A673 (cell line): ENCODE measurements at places on chromosomes 6 and 20.

DNA sequence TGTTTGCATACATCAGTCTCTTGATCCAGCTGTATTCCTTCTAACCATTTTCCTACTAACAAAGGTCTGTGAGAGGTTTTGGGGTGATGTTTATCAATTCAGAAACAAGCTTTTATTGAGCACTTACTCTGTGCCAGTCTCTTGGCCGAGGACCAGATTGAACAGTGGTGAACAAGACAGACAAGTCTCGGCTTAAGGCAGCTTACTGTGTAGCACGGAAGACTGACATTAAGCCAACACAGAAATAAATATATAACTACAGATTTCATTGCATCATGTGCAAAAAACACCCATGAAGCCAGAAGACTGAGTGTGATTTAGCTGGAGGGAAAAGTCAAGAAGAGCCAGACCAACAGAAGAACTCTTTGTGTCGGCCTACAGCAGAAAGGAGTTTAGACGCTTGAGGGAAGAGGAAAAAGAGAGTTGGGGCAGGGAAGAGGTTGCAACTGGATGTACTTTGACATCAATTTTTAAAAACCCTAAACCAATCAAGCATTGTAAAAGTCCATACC is 549.6 kb upstream of the CITED2 start:
- no peak for DNase-seq

DNA sequence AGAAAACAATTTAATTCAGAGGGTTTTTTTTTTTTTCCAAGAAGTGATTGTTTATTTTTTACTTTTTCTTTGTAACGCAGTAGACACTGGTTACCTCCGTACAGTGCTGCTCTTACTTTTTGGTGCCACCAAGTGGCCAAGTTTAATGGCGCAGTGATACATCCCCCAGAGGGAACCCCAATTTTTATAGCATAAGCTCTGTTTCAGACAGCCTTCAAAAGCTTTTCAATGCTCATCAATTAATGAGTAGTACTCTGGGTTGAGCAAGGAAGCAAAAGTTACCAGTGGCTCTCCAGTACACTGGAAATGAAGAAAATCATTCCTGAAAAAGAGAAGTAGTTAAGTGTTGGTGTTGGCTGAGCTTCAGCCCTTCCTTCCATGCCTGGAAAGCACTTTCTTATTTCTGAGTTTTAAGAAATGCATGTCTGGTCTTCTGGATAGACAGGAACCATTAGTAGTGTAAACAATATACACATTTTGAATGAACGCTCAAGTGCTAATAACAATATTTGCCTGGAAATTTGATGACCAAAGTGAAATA is 129.1 kb upstream of the SMLR1 start:
- DNase-seq, result peak; percentile 76

- DNase-seq, result no peak
Observed at GRCh38 chr20:47561180-47561579, 59.5 kb downstream of the NCOA3 start.

- no peak for DNase-seq
Observed at GRCh38 chr6:72348926-72349325, 272.9 kb upstream of the KCNQ5 start.

DNA sequence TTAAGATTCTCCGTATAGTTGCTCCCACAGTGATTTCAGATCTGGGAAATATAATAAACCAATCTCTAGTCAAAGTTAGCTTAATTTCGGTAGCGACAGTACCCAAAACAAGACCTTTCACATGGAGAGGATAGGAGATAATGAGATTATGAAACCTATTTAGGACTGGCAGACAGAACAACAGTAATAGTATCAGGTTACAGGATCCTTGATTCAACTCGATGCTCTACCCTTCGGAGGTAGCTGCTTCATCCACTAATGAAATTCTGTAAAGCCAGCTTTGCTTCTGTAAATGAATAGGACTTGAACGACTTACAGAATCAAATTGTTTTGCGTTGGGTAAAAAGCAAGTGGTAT is 534 bp upstream of the AKIRIN2 start:
- peak; percentile 73 for DNase-seq

GRCh38 chr20:50249447-50250388 is 59.1 kb downstream of the CEBPB start:
- DNase-seq, result no peak

- DNase-seq, result peak; percentile 33
Observed at GRCh38 chr6:44100088-44100550, 27.1 kb downstream of the MRPL14 start.

GRCh38 chr20:57398231-57398821 is 7.1 kb downstream of the RBM38 start:
- DNase-seq, result no peak

GRCh38 chr6:109174916-109175315 is 79.6 kb downstream of the CEP57L1 start:
- no peak for DNase-seq

DNA sequence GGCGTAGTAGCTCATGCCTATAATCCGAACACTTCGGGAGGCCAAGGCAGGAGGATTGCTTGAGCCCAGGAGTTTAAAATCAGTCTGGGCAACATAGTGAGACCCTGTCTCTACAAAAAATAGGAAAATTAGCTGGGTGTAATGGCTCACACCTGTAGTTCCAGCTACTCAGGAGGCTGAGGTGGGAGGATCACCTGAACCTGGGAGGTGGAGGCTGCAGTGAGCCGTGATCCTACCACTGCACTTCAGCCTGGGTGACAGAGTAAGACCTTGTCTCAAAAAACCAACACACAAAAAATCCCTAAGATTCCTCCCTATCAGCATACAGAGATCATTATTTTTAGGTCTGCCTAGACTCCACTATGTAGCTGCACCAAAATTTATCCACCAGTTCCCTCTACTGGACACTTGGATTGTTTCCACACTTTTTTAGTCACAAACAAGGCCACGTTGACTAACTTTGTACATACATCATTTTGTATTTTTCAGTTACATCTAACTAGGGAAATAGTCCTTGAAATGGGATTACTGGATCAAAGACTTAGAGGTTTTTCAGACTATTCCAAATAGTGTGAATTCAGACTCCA is 3.6 kb upstream of the PHF1 start:
- DNase-seq, result no peak

- no peak for DNase-seq
Observed at GRCh38 chr20:52130406-52130805, 61.2 kb downstream of the ZFP64 start.

- DNase-seq, result no peak
Observed at GRCh38 chr6:168152980-168153379, 74.0 kb upstream of the FRMD1 start.

- DNase-seq, result no peak
Observed at GRCh38 chr6:135739288-135739687, 112.2 kb upstream of the PDE7B start.

GRCh38 chr6:43308101-43308989 is at the start of gene CRIP3:
CRIP3 (minus strand) TSS chr6:43308826; CDS start chr6:43308792, 34 bp downstream.
- peak; percentile 56 for DNase-seq

DNA sequence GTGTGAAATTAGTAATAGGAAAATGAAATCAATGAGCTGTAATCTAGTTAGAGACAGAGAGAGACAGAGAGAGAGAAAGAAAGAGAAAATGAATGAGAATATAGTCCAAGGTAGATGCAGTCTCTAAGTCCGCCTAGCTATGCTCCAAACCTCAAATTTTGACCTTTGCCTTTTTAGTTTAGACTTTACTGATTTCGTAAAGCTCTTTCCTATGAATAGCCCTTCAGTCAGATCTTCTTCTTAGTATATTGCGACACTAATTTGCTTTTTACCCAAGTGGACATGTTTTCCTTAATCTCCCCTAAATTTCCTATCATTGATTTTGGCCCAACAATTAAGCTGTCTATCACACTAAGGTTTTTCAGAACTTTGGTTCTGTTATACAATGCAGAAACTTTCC is 49.5 kb downstream of the TFAP2D start:
- no peak for DNase-seq

DNA sequence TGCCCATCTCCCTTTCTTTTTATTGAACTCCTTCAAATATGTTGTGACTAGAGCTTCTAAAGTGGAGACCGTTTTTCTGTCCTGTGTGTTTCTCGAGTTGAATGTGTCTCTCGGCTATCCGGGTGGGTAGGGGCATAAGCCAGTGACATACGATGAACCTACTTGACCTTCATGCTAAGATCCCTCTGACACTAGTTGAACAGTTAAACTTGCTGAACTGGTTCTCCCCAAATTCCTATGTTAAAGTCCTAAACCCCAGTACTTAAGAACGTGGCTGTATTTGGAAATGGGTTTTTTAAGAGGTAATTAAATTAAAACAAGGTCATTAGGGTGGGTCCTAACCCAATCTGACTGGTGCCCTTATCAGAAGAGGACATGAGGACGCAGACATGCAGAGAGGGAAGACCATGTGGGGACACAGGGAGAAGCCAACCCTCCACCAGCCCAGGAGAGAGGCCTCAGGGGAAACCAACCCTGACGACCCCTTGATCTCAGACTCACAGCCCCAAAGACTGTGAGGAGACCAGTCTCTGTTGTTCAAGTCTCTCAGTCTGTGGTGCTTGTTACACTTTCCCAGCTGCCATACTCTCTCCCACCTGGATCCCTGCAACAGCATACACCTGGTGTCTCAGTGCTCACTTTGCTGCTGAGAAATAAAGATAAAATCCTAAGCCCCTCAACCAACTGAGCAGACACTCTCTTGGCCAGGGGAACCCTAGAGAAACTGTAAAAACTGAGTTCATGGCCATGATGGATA is 208.4 kb downstream of the MYLK4 start:
- no peak for DNase-seq

DNA sequence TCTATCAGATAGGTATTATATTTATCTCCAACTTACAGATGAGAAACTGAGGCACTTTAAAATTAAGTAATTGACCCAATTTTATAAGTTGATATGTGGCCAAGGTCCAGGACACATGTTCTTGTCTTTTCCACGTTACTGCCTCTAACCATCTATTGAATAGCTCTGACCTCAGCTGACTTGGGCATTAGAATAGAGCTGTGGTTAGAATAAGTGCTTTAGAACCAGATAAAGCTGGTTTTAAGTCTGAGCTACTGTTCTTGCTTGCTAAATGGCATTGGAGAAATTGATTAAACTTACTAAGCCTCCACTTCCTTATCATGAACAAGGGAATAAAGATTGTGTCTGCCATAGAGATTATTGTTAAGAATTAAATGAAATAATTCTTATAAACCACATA is 147.8 kb upstream of the DTNBP1 start:
- DNase-seq, result no peak

GRCh38 chr20:49630396-49630951 is 62.5 kb upstream of the PTGIS start:
- no peak for DNase-seq

GRCh38 chr6:44800784-44801592 is 413.5 kb downstream of the CDC5L start:
- DNase-seq, result no peak

DNA sequence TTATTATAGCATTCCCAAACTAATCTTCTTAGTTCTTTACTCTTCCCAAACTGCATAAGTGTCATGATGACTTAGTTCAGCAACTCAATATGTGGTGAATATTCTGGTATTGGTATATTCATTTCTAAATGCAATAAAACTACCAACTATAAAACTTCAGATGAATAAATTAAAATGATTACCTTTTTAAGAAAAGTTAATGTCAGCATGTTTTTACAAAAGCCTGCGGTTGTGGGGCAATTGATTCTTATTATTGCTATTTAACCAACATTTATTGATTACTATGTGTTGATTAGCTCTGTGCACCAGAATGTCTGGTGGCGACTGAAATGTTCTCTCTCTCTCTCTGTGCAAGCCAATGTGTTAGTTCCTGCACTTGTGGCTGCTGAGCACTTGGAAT is 5.0 kb upstream of the SLC22A3 start:
- DNase-seq, result no peak

DNA sequence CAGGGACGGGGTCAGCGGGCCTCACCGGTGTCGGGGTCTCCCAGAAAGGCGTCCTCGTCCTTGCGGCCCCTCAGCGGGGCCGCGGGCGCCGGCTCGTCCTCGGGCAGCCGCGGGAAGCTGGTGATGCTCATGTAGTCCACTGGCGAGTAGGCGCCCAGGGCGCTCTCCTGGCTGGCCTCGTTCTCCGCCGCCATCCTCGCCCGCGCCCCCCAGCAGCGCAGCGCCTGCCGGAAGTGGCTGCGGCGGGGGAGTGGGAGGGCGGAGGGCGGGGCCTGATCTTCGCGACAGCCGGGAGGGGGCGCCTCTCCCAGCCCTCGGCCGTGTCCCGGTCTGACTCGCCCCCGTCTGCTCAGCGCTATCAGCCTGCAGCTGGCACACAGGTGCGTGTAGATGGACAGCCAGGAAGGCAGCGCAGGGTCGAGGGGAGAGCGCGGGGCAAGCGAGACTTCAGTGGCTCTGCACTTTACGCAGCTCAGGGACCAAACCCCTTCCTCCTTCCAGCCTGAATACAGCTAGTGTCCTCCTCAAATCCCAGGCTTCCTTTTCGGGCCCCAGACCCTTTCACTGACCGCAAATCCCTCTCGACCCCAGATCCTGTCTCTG is at the start of gene GGT7:
GGT7 (minus strand) TSS at position 235 of the 603 bp plus-strand sequence; CDS start at position 194, 41 bp downstream.
- peak; percentile 81 for DNase-seq

DNA sequence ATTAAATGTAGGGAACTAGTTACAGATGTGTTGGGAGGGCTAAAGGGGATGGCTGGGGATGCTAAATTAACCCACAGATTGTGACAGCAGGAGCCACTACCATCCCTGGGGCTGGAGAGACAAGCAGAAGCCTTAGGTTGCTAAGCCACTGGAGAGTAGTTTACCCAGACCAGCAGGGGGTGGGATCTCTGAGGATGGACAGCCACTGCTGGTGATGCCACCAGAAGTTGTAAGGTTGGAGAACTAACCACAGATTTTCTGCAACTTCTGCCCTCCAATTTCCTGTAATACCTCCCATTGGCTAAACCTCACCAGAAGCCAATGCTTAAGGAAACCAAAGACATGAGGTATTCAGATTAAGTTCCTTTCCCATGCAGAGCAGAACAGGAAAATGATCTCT is 139.6 kb upstream of the NOX3 start:
- no peak for DNase-seq

DNA sequence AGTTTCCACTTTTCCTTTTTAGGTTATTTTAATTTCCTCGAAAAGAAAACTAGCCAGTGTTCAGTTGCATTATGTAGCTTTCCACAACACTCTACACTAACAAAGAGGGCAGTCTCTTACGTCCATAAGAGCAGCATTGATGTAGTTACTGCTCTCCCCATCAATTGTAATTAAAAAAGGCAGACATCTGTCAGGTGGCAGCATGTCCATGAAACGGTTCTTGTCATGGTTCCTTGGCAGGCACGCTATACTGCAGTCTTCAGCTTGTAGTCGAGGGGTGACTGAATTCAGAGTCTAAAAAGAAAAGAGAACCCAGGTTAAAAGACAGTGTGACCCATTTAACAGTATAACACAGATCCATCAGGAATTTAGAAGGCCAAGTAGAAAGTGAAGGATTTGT is 80.1 kb upstream of the THEMIS start:
- no peak for DNase-seq

DNA sequence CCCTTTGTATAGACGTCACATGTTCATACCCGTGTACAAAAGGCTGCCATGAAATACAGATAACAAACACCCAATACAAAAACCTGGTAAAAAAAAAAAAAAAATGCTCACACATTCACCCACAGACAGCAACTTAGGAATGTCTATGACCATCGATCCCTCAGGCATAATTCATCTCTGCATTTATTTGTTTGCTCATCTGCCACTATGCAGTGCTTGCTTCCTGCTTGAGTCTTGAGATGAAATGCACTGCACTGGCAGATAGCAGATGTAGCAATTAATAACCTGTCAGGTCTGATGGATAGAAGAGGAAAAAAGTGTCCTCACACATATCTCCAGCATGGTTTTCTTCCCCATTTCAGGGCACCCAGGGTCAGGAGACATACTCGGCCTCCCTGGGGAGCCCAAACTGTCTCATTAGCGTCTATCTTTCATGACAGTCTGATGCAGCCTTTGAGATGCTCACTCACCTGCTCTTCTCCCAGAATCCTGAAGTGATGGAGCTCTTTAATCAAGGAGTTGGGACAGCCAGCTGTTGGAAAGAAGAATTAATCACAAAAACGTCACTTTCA is 295.1 kb upstream of the AGPAT4 start:
- no peak for DNase-seq

GRCh38 chr20:4153251-4153650 is 137.9 kb upstream of the RNF24 start:
- peak; percentile 87 for DNase-seq
